ENCODE measurements at places on chromosomes 1 and 21.

DNA sequence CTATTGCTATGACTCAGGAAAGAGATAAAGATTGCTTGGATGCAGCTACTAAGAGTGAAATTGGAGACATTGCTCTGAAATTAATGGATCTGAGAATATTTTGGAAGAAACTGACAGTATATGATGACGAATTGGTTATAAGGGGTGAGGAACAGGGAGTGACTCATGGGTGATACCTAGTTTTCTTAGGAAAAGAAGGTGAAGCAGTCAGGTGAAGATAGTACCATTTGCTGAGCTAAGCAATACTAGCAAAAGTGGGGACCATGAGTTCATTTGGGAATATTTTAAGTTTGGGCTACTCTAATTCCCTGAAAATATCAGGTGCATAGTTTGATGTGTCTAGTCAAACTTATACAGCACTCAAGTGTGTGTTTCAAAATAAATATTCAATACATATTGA, 260.1 kb upstream of the NFIA start:
- no peak for DNase-seq

DNA sequence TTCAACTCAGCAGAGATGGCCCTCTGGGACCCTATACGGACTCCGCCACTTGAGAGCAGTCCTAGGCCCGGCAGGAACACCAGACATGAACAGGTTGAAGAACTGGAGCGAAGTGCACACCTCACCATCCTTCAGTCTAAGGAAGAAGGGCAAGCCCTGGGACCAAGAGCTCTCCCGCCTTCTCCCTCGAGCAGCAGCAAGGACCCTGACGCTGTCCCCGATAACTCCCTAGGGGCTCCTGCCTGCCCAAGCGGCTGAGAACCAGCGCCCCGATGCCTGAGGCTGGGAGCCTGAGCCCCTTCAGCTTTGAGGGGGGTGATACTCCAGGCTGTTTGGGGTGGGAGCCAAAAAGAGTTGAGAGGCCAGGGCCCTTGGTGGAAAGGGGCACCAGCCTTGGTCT, 10.2 kb downstream of the TMEM81 start:
- DNase-seq = no peak

GRCh38 chr1:3778590-3779264, 6.2 kb downstream of the SMIM1 start:
- no peak for DNase-seq

DNA sequence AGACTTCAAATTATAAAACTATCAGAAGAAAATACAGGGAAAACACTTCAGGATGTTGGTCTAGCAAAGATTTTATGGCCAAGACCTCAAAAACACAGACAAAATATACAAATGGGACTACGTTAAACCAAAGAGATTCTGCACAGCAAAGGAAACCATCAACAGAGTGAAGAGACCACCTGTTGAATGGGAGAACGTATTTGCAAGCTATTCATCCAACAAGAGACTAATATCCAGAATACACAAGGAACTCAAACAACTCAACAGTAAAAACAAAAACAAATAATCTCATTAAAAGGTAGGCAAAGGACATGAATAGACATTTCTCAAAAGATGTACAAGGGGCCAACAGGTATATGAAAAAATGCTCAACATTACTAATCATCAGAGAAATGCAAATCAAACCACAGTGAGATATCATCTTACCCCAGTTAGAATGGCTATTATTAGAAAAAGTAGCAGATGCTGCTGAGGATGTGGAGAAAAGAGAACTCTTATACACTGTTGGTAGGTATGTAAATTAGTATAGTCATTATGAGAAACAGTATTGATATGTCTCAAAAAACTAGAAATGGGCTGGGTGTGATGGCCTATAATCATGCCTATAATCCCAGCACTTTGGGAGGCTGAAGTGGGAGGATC, 112.6 kb downstream of the LRIG2 start:
- DNase-seq = no peak

DNA sequence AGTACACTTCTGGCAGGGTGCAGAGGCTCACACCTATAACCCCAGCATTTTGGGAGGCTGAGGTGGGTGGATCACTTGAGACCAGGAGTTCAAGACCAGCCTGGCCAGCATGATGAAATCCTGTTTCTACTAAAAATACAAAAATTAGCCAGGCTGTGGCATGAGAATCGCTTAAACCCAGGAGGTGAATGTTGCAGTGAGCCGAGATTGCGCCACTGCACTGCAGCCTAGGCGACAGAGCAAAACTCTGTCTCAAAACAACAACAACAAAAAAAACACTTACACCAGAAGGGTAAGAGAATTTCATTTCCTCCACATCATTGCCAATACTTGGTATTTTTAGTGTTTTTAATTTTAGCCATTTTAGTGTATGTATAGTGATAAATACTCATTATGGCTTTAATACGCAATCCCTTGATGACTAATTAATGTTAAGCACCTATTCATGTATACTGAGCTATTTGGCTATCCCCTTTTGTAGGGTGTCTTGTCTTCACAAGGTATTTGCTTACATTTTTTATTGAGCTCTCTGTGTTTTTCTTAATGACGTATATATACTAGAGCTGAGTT, 77.1 kb upstream of the TNR start:
- DNase-seq = no peak

DNA sequence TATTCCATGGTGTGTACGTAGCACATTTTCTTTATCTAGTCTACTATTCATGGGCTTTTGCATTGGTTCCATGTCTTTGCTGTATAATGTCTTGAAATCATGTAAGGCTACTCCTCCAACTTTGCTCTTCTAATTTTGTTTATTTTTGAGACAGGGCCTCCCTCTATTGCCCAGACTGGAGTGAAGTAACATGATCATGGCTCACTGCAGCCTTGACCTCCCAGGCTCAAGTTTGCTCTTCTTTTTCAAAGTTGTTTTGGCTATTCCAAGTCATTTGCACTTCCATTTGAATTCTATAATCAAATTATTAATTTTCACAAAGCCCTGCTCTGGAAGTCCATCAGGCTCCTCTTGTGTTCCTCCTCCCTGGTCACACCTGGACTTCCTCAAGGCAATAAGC, 90.2 kb upstream of the SGIP1 start:
- DNase-seq = no peak

DNA sequence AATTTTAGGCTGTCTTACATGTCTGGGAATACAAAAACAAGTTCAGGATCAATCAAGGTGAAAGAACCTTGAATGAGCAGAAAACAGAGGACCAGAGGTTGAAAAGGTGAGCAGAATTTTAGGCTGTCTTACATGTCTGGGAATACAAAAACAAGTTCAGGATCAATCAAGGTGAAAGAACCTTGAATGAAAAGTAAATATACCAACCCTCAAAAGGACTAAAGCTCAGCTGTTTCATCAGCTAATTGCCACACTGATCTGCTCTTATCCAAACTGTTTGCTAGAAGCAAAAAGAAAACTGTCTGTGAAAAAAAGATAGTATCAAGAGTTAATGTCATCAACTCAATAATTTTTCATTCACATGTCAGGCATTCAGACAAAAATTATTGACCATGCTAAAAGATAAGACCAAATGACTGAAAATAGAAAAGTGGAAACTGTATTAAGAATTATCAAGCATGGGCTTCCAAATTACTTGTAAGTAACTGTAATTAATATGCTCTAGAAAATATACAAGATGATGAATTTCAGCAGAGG, 69.2 kb downstream of the LTN1 start:
- DNase-seq = no peak

- DNase-seq = no peak
These were observed 61.6 kb downstream of the PTPRC start for GRCh38 chr1:198700396-198700795.

DNA sequence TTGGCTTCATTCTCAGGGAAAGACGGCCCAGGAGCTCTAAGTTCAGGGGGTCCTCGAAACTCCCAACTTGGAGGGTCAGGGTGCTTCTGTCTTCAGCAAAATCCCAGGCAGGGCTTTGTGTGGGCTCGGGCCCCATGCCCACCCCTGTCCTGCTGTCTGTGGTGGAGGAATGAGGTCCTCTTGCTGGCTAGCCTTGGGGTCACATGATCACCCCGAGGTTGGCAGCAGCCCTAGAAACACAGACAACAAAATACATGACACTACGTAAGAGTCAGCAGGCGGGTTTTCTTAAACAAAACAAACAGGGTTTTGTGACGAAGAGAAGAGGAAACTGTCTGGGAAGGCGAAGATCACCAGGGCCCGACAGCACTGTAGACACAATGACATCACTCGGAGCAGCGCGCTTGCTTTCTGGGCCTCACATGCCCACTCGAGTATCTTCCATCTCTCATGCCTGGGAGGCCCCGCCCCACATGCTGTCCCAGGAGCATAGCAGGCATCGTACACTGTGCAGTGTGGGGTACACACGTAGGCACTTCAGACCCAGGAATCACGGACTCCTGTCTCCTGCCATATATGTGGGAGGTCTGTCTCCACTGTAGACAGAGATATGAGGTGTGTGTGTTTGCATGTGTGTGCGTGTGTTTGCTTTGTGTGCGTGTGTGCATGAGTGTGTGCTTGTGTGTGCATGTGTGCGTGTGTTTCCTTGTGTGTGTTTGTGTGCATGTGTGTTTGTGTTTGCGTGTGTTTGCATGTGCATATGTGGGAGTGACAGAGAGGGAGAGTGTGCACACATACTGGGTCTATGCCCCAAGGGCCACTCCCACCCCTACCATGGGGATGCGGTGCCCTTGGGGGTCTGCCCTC, 94.7 kb downstream of the SIK1 start:
- DNase-seq = no peak

- no peak for DNase-seq
These were observed 136.4 kb upstream of the ADGRL2 start for GRCh38 chr1:81664341-81664740.

- DNase-seq = no peak
These were observed 12.9 kb downstream of the TSPAN2 start for GRCh38 chr1:115076384-115076915.

DNA sequence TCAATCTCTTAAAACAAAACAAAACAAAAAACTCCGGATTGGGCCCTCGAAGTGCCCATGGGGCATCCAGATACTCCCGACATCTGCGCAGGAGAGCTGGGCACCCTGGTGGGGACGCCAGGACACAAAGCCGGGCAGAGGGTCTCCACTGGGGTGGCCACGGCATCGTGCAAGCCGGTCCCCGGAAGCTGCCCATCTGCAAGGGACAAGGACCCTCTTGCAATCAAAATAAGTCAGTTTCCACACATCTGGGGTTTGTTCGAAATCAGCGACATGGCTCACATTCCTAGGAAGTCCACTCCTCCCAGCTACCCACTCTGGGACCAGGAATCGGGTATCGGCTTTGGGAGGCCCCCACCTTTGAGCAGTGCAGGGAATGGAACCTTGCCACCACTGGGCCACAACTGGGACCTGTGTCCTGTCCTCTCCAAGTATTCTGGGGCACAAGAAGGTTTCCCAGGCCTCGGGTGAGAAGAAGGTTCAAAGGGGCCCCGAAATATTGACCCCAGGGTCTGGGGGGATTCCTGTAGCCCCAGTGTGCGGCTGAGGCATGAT, 4.6 kb upstream of the PRDM16 start:
- no peak for DNase-seq

Measured in CD4-positive, alpha-beta memory T cell (primary cell).